ENCODE measurements at places on chromosomes 12 and 14.

DNA sequence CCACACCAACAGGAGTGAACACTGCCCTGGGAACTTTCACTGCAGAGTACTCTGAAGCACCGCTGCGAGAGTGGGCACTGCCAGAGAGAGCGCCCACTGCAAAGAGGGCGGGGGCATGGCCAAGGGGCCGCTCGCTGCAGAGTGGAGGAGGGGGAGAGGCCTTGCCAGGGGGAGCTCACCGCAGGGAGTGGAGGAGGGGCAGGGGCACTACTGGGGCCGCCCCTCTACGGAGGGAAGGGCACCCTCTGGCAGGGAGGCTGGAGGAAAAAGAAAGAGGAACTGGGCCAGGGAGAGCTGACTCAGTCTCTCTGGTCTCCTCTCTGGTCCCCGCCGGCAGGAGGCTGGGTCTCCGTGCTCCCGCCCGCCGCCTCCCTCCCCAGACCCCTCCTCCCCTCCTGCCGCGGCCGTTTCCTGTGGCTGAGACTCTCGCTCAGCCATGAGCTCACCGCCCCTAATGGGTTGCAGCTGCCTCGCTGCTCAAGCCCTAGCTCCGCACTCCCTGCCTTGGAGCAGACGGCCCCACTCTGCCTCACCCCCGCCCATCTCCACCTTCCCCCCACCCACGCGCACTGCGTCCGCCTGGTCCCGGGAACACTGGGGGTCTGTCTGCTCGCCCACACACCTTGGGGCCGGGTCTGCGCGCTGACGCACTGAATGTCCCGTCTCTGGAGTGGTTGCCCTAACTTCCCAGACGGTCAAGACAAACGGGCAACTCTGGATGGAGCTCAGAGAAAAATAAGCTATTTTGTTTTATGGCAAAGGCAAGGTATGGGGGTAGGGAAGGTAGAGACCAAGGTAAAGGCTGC, 1.3 kb downstream of the ARHGEF40 start:
- peak; percentile 74 for DNase-seq

- no peak for DNase-seq
Measured at GRCh38 chr14:54809767-54810166, 92.9 kb downstream of the GCH1 start.

- no peak for DNase-seq
Measured at GRCh38 chr12:100672075-100672592, 98.7 kb downstream of the GAS2L3 start.

- no peak for DNase-seq
Measured at GRCh38 chr14:87467578-87467977, 525.4 kb downstream of the GALC start.

DNA sequence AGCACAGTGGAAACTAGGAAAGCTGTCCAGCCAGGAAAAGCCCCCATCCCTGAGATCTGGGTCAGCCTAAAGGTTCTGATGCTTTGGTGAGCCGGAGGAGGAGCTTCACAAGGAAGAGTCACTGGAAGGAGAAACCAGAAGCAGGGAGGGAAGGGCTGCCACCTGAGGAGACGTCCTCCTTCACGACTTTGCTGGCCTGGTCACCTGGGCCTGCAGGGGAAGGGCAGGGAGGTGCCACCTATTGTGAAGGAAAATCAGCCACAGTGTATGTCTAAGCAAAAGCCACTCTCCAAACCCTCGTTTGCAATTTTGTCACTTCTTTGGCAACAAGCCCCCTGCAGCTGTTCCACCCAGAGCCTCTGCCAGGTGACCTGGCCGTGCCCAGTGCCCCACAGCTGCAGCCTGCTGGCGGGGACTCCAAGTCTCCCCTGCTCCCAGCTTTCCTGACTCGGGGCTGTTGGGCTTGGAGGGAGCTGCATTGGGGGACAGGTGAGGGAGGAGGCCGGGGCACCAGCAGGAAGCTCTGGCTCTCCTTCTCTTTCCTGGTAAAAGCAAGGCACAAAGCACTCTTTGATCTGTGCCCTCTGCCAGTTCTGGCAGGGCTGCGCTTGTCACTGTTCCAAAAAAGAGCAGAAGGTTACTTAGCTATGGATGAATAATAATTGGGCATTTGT, 120.9 kb upstream of the BCL2L14 start:
- DNase-seq = no peak

DNA sequence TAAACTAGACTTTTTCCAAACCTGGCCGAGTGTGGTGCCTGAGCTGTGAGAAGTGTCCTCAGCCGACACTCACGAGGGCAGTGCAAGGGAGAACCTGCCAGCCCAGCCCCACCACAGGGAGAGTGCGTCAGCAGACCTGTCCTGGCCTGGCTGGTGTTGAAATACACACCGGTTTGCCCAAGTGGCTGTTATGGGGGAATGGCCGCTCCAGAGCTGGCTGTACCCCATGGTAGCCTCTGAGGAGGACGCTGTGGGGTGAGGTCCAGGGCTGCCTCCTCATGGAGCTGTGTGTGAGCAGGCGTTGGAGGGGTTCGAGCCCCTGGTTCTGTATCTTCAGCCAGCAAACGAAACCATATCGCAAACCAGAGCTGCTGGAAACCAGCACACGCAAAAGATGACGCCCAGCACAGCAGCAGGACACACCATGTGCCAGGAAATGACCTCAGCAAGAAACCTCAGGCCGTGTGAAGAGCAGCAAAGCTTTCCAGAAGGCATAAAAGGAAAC, 9.4 kb downstream of the ANKRD9 start:
- no peak for DNase-seq

- DNase-seq = no peak
Measured at GRCh38 chr14:100587763-100588411, 670 bp upstream of the BEGAIN start.

DNA sequence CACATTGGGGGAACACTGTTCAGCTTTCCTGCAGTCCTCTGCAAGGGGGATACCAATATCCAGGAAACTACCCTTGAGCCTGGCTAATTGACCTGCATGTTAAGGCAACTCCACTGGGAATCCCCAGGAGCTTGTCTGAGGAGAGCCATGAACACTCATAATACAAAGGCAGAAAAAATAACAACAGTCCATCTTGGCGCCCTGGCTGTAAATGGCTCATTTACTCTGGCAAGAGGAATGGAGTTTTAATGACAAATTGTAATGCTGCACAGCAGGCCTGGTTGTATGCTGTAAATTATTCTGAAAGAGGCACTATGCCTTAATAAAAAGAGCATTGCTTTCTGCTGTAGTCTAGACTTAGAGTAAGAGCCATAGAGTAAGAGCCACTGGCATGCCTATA, 58.3 kb downstream of the SLC8A3 start:
- no peak for DNase-seq

GRCh38 chr12:50053583-50053982, 3.8 kb upstream of the ASIC1 start:
- no peak for DNase-seq

GRCh38 chr12:116792403-116792802, 54.3 kb downstream of the RNFT2 start:
- no peak for DNase-seq

- no peak for DNase-seq
Measured at GRCh38 chr12:124369055-124369826, 74.3 kb downstream of the RFLNA start.

DNA sequence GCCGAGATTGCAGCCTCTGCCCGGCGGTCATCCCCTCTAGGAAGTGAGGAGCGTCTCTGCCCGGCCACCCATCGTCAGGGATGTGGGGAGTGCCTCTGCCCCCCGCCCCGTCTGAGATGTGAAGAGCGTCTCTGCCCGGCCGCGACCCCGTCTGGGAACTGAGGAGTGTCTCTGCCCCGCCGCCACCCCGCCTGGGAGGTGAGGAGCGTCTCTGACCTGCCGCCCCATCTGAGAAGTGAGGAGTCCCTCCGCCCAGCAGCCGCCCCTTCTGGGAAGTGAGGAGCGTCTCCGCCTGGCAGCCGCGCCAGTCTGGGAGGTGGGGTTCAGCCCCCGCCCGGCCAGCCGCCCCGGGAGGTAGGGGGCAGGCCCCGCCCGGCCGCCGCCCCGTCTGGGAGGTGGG, 544.0 kb downstream of the CCER1 start:
- no peak for DNase-seq

DNA sequence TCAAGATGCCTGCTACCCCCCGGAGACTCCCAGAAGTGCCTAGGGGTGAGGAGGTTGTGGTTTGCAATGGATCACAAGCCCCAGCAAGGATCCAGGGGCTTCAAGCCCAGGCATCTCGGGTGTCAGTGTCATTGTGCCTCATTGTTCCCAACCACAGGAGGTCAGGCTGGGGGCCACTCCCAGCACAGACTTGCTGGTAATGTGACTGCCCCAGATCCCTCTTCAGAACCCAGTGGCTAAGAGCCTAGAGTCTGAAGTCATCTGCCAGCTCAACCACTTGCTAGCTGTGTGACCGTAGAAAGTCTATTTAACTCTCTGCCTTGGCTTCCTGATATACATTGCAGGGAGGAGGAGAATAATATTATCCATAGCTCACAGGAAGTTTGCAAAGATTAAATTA, 7.7 kb upstream of the ASB2 start:
- no peak for DNase-seq

DNA sequence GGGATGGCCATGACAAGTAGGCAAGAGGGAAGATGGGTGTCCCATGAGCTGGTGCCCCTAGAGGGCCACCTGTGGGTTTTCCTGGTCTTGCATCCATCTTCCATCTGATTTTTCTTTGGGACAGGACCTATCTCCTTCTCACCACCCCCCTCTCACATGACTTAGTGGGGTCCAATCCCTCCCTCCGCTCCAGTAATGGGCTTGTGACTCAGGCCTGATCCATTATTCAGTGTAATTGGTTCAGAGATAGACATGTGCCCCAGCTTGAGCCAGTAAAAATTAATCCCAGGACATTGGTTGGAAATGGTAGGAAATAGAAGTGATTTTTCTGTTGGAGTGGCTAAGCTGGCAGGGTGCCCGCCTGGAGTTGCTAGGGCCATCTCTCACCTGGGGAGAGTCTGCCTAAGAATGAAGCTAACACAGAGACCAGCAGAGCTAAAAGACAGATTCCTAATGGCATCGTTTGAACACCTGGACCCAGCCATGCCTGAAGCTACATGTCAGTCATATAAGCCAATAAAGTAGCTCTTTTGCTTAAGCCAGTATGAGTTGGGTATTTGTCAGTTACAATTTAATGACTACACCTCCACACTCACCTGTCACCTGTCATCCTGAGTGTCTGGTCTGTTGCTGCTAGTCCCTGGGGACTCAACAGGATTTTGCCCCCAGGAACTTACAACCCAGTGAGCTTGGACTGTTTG, 14.7 kb downstream of the RASAL1 start:
- DNase-seq = no peak

Data from neuronal stem cell (in vitro differentiated cells).